ENCODE measurements at places on chromosomes 4 and X.

DNA sequence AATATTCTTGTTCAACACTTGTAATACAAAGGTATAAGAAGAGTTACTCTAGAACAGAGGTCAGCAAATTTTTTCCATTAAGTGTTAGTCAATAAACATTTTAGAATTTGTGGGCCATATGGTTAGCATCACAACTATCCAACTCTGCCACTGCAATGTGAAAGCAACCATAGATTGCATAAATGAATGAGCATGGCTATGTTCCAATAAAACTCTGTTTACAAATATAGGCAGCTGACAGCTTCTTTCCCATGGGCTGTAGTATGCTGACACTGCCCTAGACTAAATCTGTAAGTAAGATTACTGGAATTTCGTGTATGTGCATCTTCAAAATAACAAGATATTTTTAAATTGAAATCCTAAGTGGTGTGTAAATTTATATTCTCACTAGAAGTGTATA is 73.7 kb downstream of the GABRA2 start:
- DNase-seq: no peak
- H3K27ac ChIP-seq: no peak overlapping the region

DNA sequence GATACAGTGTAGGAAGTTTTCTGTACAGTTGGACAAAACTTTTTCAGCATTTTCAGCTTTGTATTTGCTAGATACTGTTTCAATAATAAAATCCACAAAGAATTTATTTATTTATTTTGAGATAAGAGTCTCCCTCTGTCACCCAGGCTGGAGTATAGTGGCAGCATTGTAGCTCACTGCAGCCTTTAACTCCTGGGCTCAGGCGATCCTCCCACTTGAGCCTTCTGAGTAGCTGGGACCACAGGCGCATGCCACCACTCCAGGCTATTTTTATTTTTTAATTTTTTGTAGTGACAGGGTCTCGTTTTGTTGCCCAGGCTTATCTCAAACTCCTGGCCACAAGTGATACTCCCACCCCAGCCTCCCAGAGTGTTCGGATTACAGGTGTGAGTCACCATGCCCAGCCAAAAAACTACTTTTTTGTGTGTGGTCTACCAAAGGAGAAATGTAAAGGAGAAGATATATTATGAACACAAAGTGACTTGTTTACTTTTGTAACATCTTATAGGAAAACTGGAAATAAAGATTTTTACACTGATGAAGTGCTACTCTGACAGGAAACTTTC is 13.0 kb upstream of the SOWAHD start:
- no peaks in the 10 kb centered on the region for H3K4me1 ChIP-seq
- no peak overlapping the region for H3K27ac ChIP-seq
- no peak for DNase-seq
- no peaks in the 10 kb centered on the region for H3K27me3 ChIP-seq

- H3K27me3 ChIP-seq: no peaks in the 10 kb centered on the region
- peaks cover 24% of the 10 kb centered on the region for H3K36me3 ChIP-seq
- H3K4me3 ChIP-seq: no peak overlapping the region
- H3K4me1 ChIP-seq: peaks cover 4% of the 10 kb centered on the region
These were observed 63.0 kb downstream of the SORBS2 start for GRCh38 chr4:185748901-185749390.

GRCh38 chr4:4663028-4663427 is 121.2 kb upstream of the STX18 start:
- H3K27me3 ChIP-seq: no peaks in the 10 kb centered on the region
- no peak overlapping the region for H3K4me3 ChIP-seq
- H3K4me1 ChIP-seq: peaks cover 9% of the 10 kb centered on the region
- H3K36me3 ChIP-seq: peaks cover 8% of the 10 kb centered on the region

DNA sequence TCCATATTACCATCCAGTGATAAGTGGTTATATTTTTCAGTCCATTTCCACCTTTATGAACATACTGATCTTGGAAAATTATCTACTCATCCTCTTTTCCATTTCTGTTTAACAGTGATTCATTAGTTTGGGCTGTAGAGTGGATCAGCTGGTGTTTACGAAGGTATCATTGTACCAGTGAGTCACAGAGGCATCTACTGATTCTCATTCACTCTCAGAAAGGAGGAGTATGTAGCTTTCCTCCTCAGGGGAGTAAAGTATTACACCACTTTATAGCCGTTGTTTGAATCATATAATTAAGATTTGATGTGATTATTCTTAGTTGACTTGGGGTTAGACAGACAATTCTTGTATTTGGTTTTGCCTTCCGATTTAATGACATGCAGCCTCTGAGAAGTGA is 74.7 kb downstream of the GALNT7 start:
- no peak overlapping the region for H3K4me3 ChIP-seq
- H3K36me3 ChIP-seq: peaks cover 4% of the 10 kb centered on the region

- H3K4me1 ChIP-seq: no peaks in the 10 kb centered on the region
- H3K27ac ChIP-seq: no peak overlapping the region
- no peaks in the 10 kb centered on the region for H3K27me3 ChIP-seq
- DNase-seq: no peak
- H3K36me3 ChIP-seq: peaks cover 12% of the 10 kb centered on the region
- no peak overlapping the region for H3K4me3 ChIP-seq
These were observed 332 bp upstream of the RENBP start for GRCh38 chrX:153944800-153945150.

DNA sequence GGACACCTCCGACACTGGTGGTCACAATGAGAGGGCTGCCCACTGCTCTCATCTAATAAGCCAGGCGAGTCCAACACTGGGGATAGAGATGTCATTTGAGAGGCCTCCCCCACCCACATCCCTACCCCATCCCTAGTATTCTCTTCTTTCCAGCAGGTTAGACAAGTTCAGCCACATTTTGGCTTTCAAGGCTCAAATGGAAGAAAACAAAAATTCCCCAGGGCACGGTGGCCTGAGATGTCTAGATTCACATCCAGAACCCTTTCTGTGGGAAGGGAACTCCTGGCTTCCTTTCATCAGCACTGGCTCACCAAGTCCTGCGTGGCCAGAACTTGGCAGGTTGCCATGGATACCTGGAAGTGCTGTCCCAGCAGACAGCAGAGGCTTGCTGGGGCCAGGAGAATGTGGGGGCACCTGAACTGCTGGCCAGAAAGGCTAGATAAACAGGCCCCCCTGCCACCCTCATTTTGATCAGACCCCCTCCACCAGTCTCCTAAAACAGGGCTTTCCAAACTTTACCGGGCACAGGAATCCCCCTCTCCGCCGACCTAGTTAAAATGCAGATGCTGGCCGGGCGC is 1.3 kb upstream of the NYX start:
- peaks cover 3% of the 10 kb centered on the region for H3K4me1 ChIP-seq
- no peaks in the 10 kb centered on the region for H3K27me3 ChIP-seq
- no peak overlapping the region for H3K4me3 ChIP-seq
- DNase-seq: no peak

DNA sequence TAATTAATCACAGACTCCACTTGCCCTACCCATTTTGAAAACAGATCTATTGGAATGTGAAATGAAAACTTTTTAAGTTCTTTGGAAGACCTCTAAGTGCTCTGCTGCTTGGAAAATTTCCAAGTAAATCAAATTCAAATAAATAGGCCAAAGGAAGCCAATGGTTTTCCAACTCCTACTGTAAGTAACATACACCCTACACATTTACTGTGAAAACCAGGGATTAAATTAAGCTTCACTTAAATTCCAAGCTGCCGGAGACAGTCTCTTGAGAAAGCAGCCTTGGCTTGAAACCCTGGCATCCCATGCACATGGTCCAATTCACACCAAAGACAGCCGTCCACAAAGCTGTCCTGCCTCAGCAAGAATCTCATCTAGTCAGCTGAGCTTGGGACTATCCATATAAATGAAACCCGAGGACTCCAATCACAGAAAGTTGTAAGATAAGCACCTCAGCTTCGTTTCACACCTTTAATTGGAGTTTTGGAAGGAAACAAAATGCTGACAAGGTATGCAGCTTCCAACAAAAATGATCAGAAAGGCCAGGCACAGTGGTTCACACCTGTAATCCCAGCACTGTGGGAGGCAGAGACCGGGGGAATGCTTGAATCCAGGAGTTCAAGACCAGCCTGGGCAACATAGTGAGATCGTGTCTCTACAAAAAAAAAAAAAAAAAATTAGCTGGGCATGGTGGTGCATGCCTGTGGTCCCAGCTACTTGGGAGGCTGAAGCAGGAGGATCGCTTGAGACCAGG is 88.6 kb downstream of the APBB2 start:
- H3K36me3 ChIP-seq: no peaks in the 10 kb centered on the region
- H3K4me1 ChIP-seq: peaks cover 2% of the 10 kb centered on the region
- H3K27me3 ChIP-seq: no peaks in the 10 kb centered on the region
- no peak overlapping the region for H3K4me3 ChIP-seq

- H3K27ac ChIP-seq: no peak overlapping the region
- H3K4me3 ChIP-seq: no peak overlapping the region
- no peaks in the 10 kb centered on the region for H3K4me1 ChIP-seq
These were observed 84.3 kb upstream of the PRSS48 start for GRCh38 chr4:151192556-151193235.

- H3K4me1 ChIP-seq: no peaks in the 10 kb centered on the region
- H3K36me3 ChIP-seq: no peaks in the 10 kb centered on the region
- no peak overlapping the region for H3K4me3 ChIP-seq
- no peak for DNase-seq
These were observed 141.4 kb downstream of the PPP3CA start for GRCh38 chr4:101205916-101206315.

DNA sequence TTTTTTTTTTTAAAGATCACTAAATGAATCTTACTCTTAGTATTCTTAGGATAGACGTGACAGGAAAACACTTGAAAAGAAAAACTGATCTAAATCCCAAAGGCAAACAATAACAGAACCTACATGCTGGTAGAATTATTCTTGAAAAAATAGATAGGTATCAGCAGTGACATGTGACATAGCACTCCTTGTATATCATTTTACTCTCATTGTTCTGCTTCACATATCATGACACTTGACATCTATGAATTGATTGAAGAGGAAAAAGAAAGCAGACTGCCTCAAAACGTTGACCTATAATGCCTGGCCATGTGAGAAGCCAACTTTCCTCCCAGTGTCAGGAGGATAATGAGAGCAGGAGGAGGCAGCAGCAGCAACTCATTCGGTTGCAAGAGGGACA is 555.2 kb downstream of the GABRG1 start:
- no peaks in the 10 kb centered on the region for H3K36me3 ChIP-seq
- no peak overlapping the region for H3K4me3 ChIP-seq
- H3K27me3 ChIP-seq: no peaks in the 10 kb centered on the region
- no peaks in the 10 kb centered on the region for H3K4me1 ChIP-seq

DNA sequence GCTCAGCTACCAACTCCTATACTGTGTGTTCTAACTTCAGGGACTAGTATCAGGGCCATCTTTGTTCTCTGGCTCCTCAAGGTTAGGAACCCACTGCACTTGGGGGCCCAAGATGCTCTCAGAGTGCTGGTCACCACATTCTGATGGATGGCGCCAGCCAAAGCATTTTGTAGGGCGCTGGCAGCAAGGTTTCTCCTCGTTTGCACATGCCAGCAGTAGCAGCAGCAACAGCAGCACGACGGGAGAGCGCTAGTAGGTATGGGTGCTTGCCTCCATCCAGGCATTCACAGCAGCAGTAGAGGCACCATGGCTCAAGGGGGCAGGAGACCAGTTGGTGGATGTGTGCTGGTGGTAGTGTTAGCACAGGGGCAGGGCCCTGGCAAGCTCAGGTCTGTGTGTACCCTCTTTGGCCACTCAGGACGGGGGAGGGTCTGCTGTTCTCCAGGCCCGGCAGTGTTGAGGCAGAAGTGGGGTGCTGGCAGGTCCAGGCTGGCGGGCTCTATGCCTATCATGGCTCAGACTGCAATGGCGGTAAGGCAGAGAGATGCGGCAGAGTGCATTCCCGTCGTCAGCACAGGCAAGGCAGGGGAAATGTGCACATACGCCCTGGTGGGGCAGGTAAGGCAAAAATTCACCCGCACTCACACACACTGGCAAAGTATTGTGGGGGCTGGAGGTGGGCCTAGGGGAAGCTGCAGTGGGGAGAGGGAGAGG is 56.6 kb downstream of the SERPINA7 start:
- H3K27ac ChIP-seq: no peak overlapping the region
- DNase-seq: no peak
- no peaks in the 10 kb centered on the region for H3K4me1 ChIP-seq
- H3K4me3 ChIP-seq: no peak overlapping the region
- H3K36me3 ChIP-seq: peaks cover 13% of the 10 kb centered on the region
- no peaks in the 10 kb centered on the region for H3K27me3 ChIP-seq

GRCh38 chrX:43314525-43314924 is 341.6 kb upstream of the MAOA start:
- H3K36me3 ChIP-seq: no peaks in the 10 kb centered on the region
- DNase-seq: no peak
- no peaks in the 10 kb centered on the region for H3K27me3 ChIP-seq
- no peak overlapping the region for H3K27ac ChIP-seq
- no peak overlapping the region for H3K4me3 ChIP-seq
- H3K4me1 ChIP-seq: no peaks in the 10 kb centered on the region

DNA sequence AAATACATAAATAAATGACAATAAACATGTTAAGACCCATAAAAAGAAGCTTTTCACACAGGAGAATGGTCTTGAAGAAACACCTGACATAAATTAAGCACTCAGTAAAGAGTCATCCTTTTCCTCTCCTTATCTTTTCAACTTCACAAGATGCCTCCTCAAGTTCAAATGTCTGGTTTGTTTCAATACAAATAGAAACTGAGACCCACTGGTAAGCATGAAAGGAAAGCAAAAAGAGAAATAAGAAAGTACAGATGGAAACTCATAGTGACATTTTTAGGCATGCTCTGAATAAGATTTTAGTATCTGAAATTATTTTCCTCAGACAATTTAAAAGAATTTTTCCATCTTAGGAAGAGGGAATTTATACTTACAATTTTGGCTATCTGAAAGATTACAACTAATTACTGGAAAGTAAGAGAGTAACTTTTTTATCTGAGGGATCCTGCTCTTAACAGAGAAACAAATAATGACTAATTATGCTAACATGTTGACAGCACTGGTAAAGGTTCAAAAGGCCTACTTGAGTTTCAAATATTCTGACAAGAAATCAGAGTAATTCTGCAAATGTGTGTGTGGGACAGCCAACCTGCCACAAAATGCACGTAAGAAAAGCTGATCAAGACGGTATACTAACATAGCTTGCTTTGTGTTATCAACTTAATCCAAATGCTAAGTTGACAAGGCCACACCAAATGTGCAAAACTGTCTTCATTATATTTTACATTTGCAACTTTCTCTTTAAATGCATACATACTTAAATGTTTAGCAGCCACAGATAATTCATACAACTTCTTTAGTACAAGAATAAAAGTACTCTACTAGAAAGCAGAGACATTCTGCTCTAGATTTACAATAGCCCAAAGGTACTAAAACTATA is 113.0 kb downstream of the IQCM start:
- no peak for DNase-seq
- H3K27ac ChIP-seq: no peak overlapping the region
- no peaks in the 10 kb centered on the region for H3K4me1 ChIP-seq
- no peaks in the 10 kb centered on the region for H3K27me3 ChIP-seq
- no peaks in the 10 kb centered on the region for H3K36me3 ChIP-seq
- no peak overlapping the region for H3K4me3 ChIP-seq
